ENCODE measurements at places on chromosomes 11 and 22. TPM values are rescaled to one million over a fixed set of nuclear protein-coding genes. Genes with fewer than 3 reads are reported as not detected.

The BIK gene
- total RNA-seq, result not detected

The NRGN gene
- total RNA-seq, result not detected

The BEST1 gene
- 2.5 TPM for total RNA-seq

The KIRREL3 gene
- not detected for total RNA-seq

The NRXN2 gene
- 15.9 TPM for total RNA-seq

The ANGPTL5 gene
- total RNA-seq, result 0.69 TPM

The KDM4D gene
- 0.64 TPM for total RNA-seq

The SMC1B gene
- total RNA-seq, result not detected

The SLC25A45 gene
- 3.9 TPM for total RNA-seq

The C1QTNF4 gene
- 0.20 TPM for total RNA-seq

The OVOL1 gene
- total RNA-seq, result not detected

The DRD2 gene
- total RNA-seq, result 0.31 TPM

The NAP1L4 gene
- total RNA-seq, result 48.1 TPM

The CALCB gene
- total RNA-seq, result not detected

The DUSP8 gene
- total RNA-seq, result 0.05 TPM

The CAPRIN1 gene
- 179 TPM for total RNA-seq

The C11orf52 gene
- total RNA-seq, result 1.4 TPM

Data from cardiac ventricle fibroblast (primary cell).